ENCODE measurements at places on chromosomes 16 and 17. TPM values are rescaled to one million over a fixed set of nuclear protein-coding genes. Genes with fewer than 3 reads are reported as not detected.

- no peak for DNase-seq
Measured at GRCh38 chr17:38706505-38707216, 1.6 kb downstream of the MLLT6 start.

GRCh38 chr16:50281391-50282009 lies 15.1 kb downstream of the ADCY7 start:
- no peak for DNase-seq

DNA sequence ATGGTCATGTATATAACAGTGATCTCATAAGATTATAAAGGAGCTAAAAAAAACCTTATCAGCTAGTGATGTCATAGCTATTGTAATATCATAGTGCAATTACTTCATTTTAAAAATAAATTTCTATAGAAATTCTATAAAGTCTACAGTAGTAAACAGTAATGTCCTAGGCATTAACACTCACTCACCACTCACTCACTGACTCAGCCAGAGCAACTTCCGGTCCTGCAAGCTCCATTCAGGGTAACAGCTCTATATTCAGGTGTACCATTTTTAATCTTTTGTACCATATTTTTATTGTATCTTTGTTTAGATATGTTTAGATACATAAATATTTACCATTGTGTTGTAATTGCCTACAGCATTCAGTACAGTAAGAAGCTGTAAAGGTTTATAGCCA lies 524.4 kb upstream of the CDH5 start:
- no peak for DNase-seq

GRCh38 chr16:4664538-4665418 lies 28.6 kb upstream of the NUDT16L1 start:
- DNase-seq, result no peak

- no peak for DNase-seq
Measured at GRCh38 chr16:85270374-85270773, 158.1 kb upstream of the CIBAR2 start.

RBFOX1 gene
- polyA plus RNA-seq, result not detected

All from AG04450 (cell line).